Endodermal cell (in vitro differentiated cells): ENCODE measurements at places on chromosomes 12 and 14. TPM values are rescaled to one million over a fixed set of nuclear protein-coding genes. Genes with fewer than 3 reads are reported as not detected.

Gene SVOP
- total RNA-seq, result not detected in 3 replicates

Gene ASCL1
- total RNA-seq, result not detected in 3 replicates

- H3K4me3 ChIP-seq, result no peak overlapping the region
- no peaks in the 10 kb centered on the region for H3K4me1 ChIP-seq
- no peak for DNase-seq
- no peak overlapping the region for H3K27ac ChIP-seq
- no peaks in the 10 kb centered on the region for H3K36me3 ChIP-seq
- peaks cover 29% of the 10 kb centered on the region for H3K27me3 ChIP-seq
These were observed 136.8 kb upstream of the NOS1 start for GRCh38 chr12:117498256-117498655.

GRCh38 chr12:75525263-75525662, 13.9 kb upstream of the KRR1 start:
- no peaks in the 10 kb centered on the region for H3K4me1 ChIP-seq
- no peaks in the 10 kb centered on the region for H3K36me3 ChIP-seq
- no peaks in the 10 kb centered on the region for H3K27me3 ChIP-seq

DNA sequence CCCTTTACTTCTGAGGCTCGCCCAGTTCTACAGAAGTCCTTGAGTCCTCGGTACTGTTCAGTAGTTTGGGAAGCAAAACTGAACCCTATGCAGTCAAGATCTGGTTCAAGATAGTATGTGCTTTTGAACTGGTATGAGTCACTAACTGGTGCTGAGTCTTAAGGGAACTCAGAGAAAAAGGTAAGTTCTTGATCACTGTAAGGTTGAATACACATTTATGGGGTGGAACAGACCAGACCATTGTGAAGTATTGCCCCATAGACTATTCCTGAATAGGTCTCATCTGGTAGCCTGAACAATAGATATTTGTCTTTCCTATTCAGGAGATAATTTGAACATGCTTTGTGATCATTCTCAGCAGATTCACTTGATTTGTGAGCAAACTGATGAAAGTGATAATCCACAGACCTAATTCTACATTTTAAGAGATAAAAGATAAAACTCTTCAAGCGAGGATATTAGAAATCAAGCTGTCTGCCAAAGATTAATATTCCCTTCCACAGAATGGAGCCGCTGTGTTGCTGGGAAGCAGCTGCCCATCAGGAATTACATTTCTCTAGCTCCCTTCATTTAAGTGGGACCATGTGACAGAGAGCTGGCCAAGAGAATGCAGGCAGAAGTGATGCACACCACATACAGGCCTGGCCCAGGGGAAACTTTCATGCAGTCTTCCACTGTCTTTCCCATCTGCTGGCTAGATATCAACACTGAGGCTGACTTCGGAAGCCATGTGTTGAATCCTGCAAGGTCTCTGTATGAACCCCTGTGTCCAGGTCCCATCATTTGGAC, 369.8 kb upstream of the GARIN6 start:
- H3K4me3 ChIP-seq, result no peak overlapping the region
- H3K36me3 ChIP-seq, result no peaks in the 10 kb centered on the region
- H3K27me3 ChIP-seq, result no peaks in the 10 kb centered on the region
- DNase-seq, result no peak

- no peak overlapping the region for H3K4me3 ChIP-seq
- no peak for DNase-seq
- no peak overlapping the region for H3K27ac ChIP-seq
- H3K4me1 ChIP-seq, result no peaks in the 10 kb centered on the region
- H3K27me3 ChIP-seq, result no peaks in the 10 kb centered on the region
These were observed 188.0 kb downstream of the TTC8 start for GRCh38 chr14:89012282-89013097.

DNA sequence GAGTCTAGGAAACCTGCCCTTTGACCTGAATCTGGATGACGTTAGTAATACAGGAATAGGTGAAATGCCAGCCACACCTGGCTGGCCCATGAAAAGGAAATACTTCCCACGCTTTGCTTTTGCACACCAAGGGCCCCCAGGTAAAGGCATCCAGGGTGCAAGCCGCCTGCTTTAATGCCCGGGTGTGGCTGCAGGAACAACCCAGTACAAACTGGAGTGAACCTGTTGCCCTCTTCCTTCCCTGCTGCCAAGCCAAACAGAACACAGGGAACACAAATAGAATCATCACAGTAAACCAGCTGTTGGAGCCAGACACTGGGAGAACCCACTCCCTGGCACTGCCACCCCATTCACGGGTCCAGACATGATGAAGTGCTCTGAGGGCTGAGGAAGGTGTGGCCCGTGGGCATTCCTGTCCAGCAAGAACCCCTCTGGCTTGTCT, 24.2 kb upstream of the FOS start:
- no peaks in the 10 kb centered on the region for H3K36me3 ChIP-seq
- H3K27ac ChIP-seq, result no peak overlapping the region
- H3K27me3 ChIP-seq, result no peaks in the 10 kb centered on the region
